Natural killer cell treated with Interleukin-12 subunit alpha and Interleukin-12 subunit beta and Interleukin-15 and Interleukin-18, amount 100 ng/mL, for 72 hours (primary cell): ENCODE measurements at places on chromosomes 3 and 15. TPM values are rescaled to one million over a fixed set of nuclear protein-coding genes. Genes with fewer than 3 reads are reported as not detected.

The GOLGA6L4 gene
- total RNA-seq: 2.7 TPM

DNA sequence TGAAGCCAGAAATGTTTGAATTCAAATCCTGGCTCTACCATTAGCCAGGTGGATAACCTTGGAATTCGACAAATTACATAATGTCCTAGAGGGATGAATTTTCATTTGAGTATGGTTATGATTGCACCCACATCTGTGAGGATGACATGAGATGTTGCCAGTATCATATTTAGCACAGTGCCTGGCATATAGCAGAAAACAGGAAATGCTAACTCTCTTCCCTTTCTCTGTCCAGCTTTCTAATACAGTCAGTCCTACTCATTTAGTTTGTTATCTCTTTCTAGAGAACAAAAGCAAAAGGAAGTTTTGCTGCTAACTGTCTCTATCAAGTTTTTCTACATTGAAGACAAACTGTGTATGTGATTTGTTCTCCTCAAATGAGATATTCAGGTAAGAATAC is 231.7 kb downstream of the CPNE4 start:
- no peak for DNase-seq

DNA sequence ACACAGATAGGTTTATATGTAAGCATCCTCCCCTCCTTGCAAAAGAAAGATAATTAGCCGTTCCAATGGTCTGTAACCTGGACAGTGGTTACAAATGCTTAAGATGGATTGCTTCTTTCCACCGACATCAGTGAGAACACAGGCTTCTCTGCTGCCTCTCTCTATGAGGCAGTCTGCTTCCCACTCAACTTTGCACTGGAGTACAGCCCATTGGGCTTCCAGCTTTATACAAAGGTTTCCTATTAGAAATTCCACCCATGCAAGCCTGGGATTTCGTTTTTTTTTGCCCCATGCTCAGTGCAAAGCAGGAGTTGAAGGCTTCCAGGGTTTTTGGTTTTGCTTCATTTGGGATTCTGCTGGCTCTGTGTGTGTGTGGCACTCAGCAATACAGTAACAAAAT is 47.3 kb upstream of the C3orf22 start:
- DNase-seq: no peak

- DNase-seq: no peak
Measured at GRCh38 chr3:107951126-107951525, 139.7 kb downstream of the CD47 start.
